Heart right ventricle (tissue), 16 donors: ENCODE measurements at places on chromosomes 6 and 20. TPM values are rescaled to one million over a fixed set of nuclear protein-coding genes. Genes with fewer than 3 reads are reported as not detected.

The LY86 gene
- total RNA-seq: 7.6 TPM

DNA sequence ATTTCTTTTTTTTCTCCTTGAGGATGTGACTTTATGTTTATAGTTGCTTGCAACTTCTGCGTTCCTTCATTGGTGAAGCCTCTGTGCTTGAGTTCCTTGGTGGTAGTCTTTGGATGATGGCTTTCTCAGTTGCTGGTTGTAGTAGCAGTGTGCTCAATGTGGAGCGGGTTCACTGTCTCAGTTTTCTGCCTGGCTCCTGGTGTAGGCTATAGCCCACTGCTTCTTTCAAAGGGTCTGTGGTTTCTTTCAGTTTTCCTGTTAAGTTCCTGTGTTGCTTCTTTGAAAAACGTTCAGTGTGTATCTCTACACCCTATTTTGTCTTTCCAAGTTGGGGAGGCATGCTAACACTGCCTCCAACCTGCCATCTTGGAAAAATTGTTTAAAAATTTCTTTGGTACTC lies 33.9 kb upstream of the ZBTB24 start:
- no peak for DNase-seq

GRCh38 chr6:101539510-101540245 lies 146.2 kb downstream of the GRIK2 start:
- no peak for DNase-seq

The MUC22 gene
- 0.23 TPM for total RNA-seq

The ADTRP gene
- total RNA-seq: not detected

The ARMH2 gene
- total RNA-seq: not detected
